HFF-Myc (cell line): ENCODE measurements at places on chromosomes 7 and 10.

GRCh38 chr10:128744092-128744491, 617.9 kb upstream of the MKI67 start:
- no peak for DNase-seq

GRCh38 chr10:4199196-4199595, 414.2 kb upstream of the KLF6 start:
- no peak for DNase-seq

DNA sequence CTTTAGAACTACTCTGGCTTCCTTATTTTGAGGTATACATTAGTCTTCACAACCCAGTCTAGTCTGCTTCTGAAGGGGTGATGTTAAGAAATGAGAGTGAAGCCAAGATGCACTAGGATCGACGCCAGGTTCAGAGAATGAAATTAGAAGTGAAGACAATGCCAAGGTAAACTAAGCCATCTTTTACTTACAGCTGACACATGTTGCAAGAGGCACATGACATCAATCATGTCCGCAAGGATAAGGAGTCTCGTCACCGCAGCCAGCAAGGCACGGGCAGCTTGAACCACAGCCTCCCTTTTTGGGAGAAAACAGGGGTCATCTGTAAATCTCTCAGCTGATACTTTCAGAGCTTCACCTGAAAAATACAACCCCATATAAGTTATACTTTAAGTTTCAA, 156.7 kb downstream of the CTNNA3 start:
- DNase-seq = no peak

DNA sequence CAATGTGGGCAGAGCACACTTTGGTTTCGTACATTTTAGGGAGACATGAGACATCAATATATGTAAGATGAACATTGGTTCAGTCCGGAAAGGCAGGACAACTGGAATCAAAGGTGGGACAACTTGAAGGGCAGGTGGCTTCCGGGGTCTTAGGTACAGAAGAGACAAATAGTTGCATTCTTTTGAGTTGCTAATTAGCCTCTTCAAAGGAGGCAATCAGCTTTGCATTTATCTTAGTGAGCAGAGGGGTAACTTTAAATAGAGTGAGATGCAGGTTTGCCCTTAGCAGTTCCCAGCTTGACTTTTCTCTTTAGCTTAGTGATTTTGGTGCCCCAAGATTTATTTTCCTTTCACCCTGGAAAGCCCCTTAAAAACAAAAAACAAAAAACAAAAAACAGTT, 21.3 kb downstream of the ZNF487 start:
- DNase-seq = no peak

DNA sequence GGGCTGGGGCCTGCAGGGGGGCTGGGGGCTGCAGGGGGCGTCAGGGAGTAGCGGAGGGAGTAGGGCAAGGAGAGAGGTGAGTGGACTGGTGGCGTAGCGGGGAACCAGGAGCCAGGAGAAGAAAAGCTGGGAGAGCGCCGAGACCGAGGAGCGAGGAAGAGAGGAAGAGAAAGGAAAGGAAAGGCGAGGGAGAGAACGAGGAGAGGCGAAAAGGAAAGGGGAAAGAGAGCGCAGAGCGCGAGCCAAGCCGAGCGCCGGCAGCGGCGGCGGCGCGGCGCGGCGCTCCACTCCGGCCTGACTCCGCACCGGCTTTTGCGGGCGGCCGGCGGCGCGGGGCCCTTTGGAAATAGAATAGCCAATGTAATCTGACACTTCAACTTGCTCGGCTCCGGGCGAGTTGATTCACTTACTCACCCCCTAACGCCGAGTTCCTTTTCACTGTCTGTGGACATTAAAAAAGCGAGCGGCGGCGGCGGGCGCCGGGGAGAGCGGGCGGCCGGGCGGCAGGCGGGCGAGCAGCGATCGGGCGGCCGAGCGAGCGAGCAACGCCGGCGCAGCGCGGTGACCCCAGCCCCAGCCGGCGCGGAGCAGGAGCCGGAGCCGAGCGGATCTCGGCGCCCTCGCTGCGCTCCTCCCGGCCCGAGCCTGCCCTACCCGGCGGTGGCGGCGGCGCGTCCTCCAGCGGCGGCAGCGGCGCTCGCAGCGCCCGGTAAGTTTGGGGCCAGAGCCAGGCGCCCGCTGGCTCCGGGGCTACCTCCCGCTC, at the start of gene ZMIZ1:
ZMIZ1 (plus strand) TSS at position 405 of the 763 bp plus-strand sequence. CDS start 132,667 bp downstream, outside the sequence.
- peak; percentile 71 for DNase-seq

DNA sequence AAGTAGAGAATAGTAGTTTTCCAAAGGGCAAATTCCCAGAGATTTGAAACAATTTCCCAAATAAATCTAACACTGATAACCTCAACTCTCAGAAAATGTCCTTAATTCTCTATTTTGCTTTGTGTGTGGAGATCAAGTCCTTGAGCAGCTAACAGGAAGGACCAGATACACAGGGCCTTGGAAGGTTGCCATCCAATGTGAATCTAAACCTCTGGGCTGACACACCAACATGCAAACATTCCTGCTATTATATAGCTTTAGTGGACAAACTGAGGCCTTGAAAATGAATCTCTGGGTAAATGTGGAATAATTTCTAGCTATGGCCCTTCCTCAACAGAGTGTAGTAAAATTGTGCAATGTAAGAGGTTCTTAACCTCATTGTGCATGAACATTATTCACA, 44.1 kb upstream of the PARD3 start:
- DNase-seq = no peak

GRCh38 chr7:99379043-99379577, 4.6 kb downstream of the ARPC1B start:
- peak; percentile 86 for DNase-seq

GRCh38 chr7:116478834-116479233, 20.7 kb upstream of the CAV2 start:
- DNase-seq = no peak

DNA sequence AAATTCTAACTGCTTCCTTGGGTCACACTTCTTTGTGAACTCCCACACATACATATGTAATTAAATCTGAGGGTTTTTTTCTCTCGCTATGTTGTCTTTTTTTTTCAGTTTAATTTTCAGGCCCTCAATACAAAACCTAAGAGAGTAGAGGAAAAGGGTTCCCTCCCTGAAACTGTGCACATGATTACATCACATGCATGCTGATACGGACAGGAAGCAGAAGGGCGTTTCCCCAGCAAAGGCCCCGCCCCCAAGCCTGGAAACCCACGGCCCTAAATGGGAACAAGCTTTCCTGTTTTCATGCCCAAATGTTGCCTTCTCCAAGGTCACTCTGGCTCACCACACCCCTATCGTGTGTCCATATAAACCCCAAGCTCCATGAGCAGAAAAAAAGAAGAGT, 115.4 kb downstream of the TEX36 start:
- DNase-seq = no peak

- DNase-seq = no peak
Measured at GRCh38 chr7:92832534-92833023, 3.8 kb downstream of the CDK6 start.

GRCh38 chr7:158771-159170, 33.6 kb upstream of the FAM20C start:
- no peak for DNase-seq

DNA sequence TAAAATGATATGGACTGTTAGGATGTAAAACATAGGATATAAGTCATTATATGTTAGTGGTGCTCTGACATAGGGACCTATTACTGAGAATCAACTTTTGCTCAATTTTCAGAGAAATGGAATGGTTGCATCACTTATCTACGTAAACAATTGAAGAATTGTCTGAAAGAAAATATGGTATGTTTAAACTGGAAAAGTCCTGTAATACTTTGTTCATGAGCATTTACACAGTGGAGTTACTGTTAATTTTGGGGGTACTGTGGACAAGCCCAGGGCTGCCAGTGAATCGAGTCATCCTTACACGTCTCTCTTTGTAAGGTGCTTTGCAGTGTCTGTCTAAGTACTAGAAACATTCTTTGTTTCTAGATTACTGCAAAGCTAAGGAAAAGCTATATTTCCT, 152.0 kb downstream of the ZNF22 start:
- DNase-seq = no peak

DNA sequence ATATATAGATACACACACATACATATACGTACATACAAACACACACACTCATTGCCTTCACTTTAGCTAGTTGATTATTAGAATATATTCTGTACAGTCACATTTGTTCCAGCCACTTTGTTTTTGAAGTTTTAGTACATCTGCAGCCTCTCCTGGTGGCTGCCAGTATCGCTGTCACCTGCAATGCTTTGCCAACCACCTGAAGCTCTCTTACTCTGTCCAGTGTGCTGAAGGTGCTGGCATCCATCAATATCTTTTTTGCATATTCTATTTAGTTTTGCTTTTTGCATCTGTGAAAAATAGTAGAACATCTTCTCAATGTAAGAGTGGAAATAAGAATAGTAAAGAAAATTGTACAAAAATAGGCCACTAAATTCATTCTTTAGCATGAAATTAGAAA, 388.6 kb downstream of the EXOC4 start:
- no peak for DNase-seq

DNA sequence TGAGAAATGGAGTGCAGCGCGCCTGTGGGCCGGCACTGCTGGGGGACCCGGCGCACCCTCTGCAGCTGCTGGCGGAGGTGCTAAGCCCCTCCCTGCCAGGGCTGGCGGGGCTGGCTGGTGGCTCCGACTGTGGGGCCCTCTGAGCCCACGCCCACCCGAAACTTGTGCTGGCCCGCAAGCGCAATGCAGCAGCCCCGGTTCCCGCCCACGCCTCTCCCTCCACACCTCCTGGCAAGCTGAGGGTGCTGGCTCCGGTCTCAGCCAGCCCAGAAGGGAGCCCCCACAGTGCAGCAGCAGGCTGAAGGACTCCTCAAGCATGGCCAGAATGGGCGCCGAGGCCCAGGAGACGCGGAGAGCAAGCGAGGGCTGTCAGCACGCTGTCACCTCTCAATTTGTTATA, 1063.0 kb upstream of the AUTS2 start:
- no peak for DNase-seq

DNA sequence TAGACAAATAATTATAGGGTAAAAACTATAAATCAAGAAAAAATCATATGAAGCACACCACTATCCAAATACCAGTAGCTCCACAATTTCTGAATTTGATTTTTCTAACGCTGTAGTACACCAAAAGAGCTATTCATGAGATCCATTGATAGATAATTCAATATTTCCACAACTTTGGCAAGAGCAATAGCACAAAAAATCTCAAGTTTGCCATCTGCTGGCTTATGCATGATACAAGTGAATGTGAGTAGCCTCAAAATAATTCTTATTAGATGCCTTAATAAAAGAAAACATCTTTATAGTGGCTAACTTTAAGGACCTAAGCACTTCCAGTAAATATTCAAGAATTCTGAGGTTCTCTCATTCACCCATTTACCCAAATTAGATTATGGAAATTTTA, 2.2 kb upstream of the TMEM196 start:
- no peak for DNase-seq

GRCh38 chr10:43304079-43304686, 37.3 kb upstream of the RASGEF1A start:
- DNase-seq = no peak

GRCh38 chr10:112950714-112951358, 789 bp downstream of the TCF7L2 start:
- DNase-seq = no peak

- no peak for DNase-seq
Measured at GRCh38 chr7:72445580-72445979, 33.4 kb upstream of the CALN1 start.

GRCh38 chr7:134512271-134512670, 15.1 kb upstream of the AKR1B10 start:
- no peak for DNase-seq

DNA sequence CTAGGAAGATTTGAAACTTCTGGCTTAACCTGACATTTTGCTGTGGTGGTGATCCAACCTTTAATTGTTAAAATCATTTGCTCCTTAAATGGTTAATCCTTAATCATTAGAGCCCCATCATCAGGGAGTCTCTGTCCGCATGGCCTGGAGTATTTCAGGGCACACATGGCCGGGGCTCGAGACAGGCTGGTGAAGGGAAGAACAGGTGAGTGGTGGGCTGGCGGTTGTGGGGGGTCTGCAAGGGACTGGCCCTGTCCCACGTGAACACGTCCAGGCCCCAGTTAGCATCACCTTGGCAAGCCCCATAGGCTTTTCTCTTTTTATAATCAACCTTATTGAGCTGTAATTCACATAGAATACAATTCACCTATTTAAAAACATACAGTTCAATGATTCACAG, 109.5 kb downstream of the DNAJB6 start:
- DNase-seq = no peak

DNA sequence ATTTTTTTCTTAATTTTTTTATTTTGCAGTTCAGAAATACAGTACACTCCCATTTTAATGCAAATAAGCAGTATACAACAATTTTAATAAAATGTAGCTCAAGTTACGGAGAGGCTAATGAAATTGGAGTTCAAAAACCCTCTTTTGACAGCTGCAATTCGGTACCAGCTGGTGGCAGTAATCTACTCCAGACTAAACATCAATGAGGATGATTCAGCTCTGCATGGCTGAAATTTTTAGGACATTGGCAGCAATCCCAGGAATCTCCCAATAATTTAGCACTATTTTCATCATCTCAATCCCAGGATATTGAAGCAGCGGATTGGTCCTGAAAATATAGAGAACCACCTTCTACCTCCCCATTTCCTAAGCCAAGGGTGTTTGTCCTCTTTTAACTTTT, 278.8 kb downstream of the CACNA2D1 start:
- peak; percentile 40 for DNase-seq

DNA sequence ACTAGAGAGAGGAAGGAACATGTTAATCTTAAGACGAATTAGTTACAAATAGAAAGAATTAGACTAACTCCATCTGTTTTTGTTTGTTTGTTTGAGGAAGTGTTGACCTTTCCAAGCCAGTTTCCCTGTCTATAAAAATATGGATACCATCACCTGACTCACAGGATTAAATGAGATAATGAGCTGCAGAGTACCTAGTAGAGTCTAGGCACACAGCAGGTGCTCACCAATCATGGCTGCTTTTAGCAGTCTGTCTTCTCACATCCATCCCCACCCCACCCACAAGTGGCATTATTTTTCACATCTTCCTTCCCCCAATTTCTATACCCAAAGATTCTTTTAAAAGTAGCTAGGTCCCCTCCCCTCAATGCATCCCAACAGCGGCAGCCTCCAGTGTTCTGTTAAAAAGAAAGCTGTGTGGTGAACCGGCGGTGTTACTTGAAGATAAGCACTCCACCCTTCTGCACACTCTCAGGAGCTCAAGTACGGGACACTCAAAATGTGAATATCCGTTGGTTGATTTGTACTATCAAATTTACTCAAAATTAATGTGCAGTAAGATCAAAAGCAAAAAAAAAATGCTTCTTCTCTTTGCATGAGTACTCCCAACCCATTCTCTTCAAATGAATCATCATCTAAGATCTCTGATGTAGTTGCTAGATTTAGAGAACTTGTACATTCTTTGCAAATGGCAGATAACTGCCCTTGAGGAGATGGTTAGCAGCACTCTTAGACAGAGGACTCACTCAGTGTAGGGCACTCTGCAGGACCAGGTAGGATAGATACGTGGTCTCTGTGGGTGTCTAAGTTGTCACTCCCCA, 145.4 kb upstream of the ASAH2 start:
- DNase-seq = no peak

DNA sequence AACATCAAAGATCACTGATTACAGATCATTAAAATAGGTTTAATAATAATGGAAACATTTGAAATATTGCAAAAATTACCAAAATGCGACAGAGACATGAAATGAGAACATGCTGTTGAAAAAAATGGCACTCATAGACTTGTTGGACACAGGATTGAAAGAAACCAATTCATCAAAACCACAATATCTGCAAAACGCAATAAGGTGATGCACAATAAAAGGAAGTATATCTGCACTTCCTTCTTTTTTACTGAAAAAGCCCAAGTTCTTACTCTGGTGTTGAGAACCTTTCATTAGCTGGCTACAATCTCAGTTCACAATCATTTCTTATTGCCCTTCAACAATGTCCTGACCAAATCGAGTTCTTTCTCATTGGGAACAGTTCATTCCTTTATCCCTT, 28.7 kb downstream of the TMEM106B start:
- DNase-seq = no peak
